ENCODE measurements at places on chromosomes 4 and X.

DNA sequence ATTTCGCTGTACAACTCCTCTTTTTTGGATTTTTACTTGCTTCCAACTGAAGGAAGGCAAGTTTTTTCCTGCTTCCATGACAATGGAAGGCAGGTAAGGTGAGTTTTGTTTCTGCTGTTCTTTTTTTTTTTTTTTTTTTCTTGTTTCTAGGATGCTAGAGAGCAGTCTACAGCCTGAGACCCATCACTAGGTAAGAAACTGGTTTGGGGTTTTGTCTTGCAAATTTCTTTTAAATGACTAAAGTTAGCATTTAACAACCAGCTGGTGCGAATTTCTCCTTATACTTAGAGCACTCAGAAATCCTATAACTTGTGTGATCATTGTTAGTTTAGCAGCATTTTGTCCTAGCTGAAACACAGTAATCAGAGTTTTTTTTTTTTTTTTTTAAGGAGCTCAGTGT, 378.4 kb upstream of the CNKSR2 start:
- DNase-seq = no peak

DNA sequence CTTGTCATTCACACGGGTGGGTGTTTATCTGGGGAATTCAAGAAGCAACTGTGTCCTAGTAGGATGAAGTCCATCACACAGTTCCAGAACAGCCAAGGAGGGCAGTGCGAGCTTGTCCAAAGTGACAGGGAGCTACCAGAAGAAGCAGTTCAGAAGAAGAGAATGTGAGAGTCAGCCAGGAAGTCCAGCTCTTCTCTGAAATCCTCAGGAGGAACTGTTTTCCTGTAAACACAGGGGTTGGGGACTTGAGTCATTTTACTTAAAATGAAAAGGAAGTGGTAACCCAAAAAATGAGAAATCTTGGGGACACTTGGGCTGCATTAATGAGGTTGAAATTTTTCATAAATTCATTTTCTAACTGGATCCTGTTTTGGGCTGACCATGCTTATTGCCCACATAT, 8.2 kb upstream of the TLR10 start:
- no peak for DNase-seq

GRCh38 chr4:10102474-10103332, 13.9 kb downstream of the WDR1 start:
- no peak for DNase-seq

- no peak for DNase-seq
Measured at GRCh38 chr4:177434667-177435066, 7.6 kb downstream of the AGA start.

GRCh38 chr4:21879187-21879586, 69.4 kb downstream of the KCNIP4 start:
- no peak for DNase-seq

GRCh38 chr4:17323554-17324385, 188.1 kb downstream of the QDPR start:
- no peak for DNase-seq

GRCh38 chr4:68878048-68878447, 62.3 kb downstream of the UGT2B10 start:
- DNase-seq = no peak

- DNase-seq = no peak
Measured at GRCh38 chr4:48114412-48114811, 19.6 kb downstream of the TXK start.

GRCh38 chr4:149512501-149512900, 303.1 kb downstream of the IQCM start:
- no peak for DNase-seq

GRCh38 chr4:83282049-83282535, 2.5 kb downstream of the COQ2 start:
- DNase-seq = peak; percentile 29

- no peak for DNase-seq
Measured at GRCh38 chrX:22378296-22378695, 105.6 kb downstream of the CBLL2 start.

DNA sequence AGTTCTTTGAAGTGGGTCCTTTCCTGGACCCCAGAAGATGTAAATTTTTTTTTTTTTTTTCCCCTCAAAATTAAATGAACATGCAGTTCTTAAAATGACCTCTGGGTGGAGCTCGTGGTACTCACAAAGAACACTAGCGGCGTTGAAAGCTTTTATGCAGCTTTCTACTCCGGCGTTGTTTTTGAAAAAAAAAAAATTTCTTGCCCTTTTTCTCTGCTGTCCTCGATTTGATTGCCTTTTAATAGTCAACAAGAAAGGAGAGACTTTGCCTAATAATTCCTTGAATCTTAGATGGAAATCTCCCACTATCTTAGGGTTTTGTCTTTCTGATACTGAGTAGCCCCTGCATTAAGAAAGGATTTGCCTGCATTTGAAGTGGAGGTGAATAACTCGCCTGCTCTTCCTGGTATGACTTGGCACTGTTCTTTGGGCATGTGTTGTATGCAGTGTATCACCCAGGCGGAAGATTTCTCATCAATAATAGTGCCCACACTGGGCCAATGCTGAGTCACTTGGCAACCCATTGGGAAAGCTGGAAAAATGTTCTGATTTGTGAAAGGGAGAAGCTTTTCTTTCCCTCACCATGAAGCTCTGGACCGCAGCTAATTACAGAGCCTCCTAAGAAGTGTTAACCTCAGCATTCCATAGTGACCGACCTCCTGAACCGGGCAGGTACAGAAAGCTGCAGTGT, 104.0 kb downstream of the PHEX start:
- no peak for DNase-seq

- no peak for DNase-seq
Measured at GRCh38 chrX:153763298-153763932, 634 bp upstream of the PLXNB3 start.

DNA sequence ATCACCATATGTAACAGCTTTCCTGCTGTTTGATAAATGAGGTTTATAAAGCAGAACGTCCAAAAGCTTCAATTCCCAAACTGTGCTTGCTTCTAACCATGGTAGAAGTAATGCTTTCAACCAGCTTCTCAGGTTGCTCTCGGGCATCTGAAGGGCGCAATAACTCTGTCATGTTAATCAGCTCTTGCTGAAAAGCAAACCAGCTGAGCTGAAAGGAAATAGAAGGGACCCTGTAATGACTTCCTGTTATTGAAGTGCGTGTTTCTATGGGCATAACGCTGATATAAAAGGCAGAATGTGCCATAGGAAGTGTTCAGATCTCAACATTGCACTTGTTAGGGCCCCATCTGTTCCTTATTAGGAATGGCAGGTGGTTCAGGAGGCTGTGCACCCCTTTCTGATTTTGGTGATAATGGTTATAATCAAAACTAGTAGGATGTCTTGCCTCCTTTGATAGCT, 21.2 kb downstream of the HERC3 start:
- DNase-seq = no peak
